ENCODE measurements at places on chromosomes 7 and 10. TPM values are rescaled to one million over a fixed set of nuclear protein-coding genes. Genes with fewer than 3 reads are reported as not detected.

DNAJC12 gene
- 36.0 TPM for total RNA-seq

SH2D4B gene
- total RNA-seq, result 0.11 TPM

AIFM2 gene
- 16.9 TPM for total RNA-seq

CHRM2 gene
- total RNA-seq, result not detected

TLX1 gene
- total RNA-seq, result not detected

TAS2R16 gene
- total RNA-seq, result not detected

ARID5B gene
- total RNA-seq, result 33.4 TPM

MYO1G gene
- total RNA-seq, result 316 TPM

CPA5 gene
- total RNA-seq, result 2.1 TPM

IDI2 gene
- not detected for total RNA-seq

RAMP3 gene
- not detected for total RNA-seq

GNAT3 gene
- total RNA-seq, result not detected

RAB11FIP2 gene
- total RNA-seq, result 9.1 TPM

AKR1D1 gene
- not detected for total RNA-seq

SBDS gene
- total RNA-seq, result 89.5 TPM

CALN1 gene
- not detected for total RNA-seq

GATA3 gene
- 31.1 TPM for total RNA-seq

RPEL1 gene
- total RNA-seq, result 0.08 TPM

HMX2 gene
- not detected for total RNA-seq

GNGT1 gene
- total RNA-seq, result not detected

OAT gene
- total RNA-seq, result 48.2 TPM

CYP3A5 gene
- 0.08 TPM for total RNA-seq

CD36 gene
- not detected for total RNA-seq

KNDC1 gene
- total RNA-seq, result 0.17 TPM

GNG11 gene
- total RNA-seq, result not detected

ZNF33B gene
- total RNA-seq, result 8.4 TPM

CALHM3 gene
- total RNA-seq, result 0.10 TPM

GIMAP4 gene
- 30.9 TPM for total RNA-seq

PRKAR2B gene
- 0.97 TPM for total RNA-seq

BLVRA gene
- 32.9 TPM for total RNA-seq

STOX1 gene
- total RNA-seq, result 0.34 TPM

LEP gene
- total RNA-seq, result not detected

CRYGN gene
- total RNA-seq, result not detected

METTL27 gene
- total RNA-seq, result 0.21 TPM

PNLIP gene
- total RNA-seq, result not detected

C10orf105 gene
- 0.17 TPM for total RNA-seq

GJC3 gene
- 0.32 TPM for total RNA-seq

HYAL4 gene
- total RNA-seq, result not detected

PRSS1 gene
- total RNA-seq, result not detected

VSTM4 gene
- 0.06 TPM for total RNA-seq

CLRN3 gene
- total RNA-seq, result not detected

GRID1 gene
- not detected for total RNA-seq

HMX3 gene
- 0.25 TPM for total RNA-seq

HOXA5 gene
- total RNA-seq, result not detected

OGDHL gene
- total RNA-seq, result 0.89 TPM

SMO gene
- total RNA-seq, result 0.25 TPM

ARL5B gene
- total RNA-seq, result 9.0 TPM

SNX10 gene
- total RNA-seq, result 46.5 TPM

CTAGE6 gene
- total RNA-seq, result 0.36 TPM

Measured in activated CD8-positive, alpha-beta memory T cell treated with anti-CD3 and anti-CD28 coated beads for 36 hours (primary cell).